Gastrocnemius medialis (tissue), 4 donors: ENCODE measurements at places on chromosomes 16 and 17.

GRCh38 chr17:56596691-56597494, 3.4 kb downstream of the NOG start:
- no peak for DNase-seq

DNA sequence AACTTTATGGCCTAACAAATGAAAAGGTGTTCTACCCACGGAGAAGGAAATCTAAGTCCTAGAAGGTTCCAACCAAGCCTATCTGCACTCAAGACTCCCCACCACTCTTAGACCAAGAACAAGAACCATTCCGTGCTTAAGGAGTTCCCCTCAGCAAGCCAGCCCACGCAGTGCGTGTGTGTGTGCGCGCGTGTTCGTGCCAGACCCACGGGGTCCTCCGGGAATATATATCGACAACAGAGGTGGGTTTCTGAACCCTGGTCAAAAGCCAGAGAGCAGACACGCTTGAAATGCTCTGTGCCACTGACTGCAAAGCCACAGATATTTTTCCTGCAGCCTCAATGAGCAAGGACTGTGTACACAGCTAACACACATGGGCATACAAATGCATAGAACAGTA, 70.7 kb downstream of the SLC39A11 start:
- DNase-seq: no peak

- no peak for DNase-seq
Measured at GRCh38 chr16:51888016-51888415, 658.9 kb downstream of the TOX3 start.

DNA sequence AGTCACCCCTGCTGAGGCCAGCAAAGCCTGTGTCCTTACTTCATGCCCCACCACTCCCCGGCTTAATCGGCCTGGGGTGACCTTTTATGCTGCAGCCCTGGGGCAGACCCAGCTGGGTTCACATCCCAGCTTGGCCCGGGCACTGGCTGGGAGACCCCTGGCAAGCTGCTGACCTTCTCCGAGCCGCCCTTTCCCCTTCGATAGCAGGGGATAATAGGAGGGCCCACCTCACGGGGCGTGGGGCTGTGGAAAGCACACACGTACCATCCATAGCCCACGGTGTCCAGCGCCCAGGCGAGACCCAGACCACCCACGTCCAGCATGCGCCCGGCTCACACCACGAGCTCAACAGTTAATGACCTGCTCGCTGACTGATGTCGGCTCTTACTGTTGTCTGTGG, 26.8 kb downstream of the TBC1D16 start:
- DNase-seq: no peak

- no peak for DNase-seq
Measured at GRCh38 chr17:81934850-81935708, 2.0 kb downstream of the PYCR1 start.

GRCh38 chr17:51119415-51120356, 982 bp downstream of the SPAG9 start:
- DNase-seq: peak; percentile 45

- DNase-seq: no peak
Measured at GRCh38 chr16:55624696-55625095, 31.1 kb upstream of the SLC6A2 start.

- no peak for DNase-seq
Measured at GRCh38 chr16:57191056-57191571, 5.0 kb downstream of the RSPRY1 start.

GRCh38 chr16:55505333-55506015, 3.4 kb upstream of the LPCAT2 start:
- no peak for DNase-seq

DNA sequence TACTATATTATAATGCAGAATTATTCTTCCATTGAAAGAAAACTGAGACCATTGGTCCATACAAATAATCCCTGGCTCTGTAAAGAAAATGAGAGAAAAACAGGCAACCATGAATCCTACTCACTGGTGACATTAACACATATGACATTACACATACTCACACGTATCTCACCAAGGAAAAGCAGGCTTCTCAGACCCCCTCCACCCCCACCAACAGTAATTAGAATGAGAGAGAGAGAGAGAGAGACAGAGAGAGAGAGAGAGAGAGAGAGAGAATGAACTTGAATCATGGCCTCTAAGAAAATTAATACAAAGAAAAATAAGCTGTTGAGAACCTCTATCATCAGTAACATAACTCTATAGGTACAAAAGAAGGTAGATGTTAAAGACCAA, 132.0 kb downstream of the SNX11 start:
- no peak for DNase-seq

DNA sequence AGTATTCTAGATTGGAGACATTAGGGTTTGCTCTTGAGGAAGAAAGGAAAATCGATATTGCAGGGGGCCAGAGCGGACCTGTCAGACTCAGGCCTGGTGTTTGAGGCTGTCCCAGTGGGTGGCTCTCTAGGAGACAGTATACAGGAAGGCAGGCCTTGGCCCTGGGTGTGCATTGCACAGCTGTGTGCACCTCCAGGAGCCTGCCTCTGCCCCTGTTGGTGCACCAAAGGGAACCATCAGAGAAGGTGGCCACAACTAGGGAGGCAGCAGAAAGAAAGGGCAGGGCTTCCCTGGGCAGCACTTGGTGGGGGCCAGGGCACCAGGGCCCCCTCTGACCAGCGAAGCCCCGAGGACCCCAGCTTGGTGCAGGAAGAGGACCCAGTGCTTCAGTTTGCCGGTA, 188.0 kb downstream of the NTN1 start:
- DNase-seq: no peak

GRCh38 chr16:47053895-47054294, 80.4 kb upstream of the DNAJA2 start:
- no peak for DNase-seq

- DNase-seq: no peak
Measured at GRCh38 chr17:72822358-72823023, 270.0 kb downstream of the SLC39A11 start.
